ENCODE measurements at places on chromosomes 12 and 14.

GRCh38 chr14:23608454-23608853 lies 27.7 kb upstream of the DHRS2 start:
- no peak for DNase-seq

DNA sequence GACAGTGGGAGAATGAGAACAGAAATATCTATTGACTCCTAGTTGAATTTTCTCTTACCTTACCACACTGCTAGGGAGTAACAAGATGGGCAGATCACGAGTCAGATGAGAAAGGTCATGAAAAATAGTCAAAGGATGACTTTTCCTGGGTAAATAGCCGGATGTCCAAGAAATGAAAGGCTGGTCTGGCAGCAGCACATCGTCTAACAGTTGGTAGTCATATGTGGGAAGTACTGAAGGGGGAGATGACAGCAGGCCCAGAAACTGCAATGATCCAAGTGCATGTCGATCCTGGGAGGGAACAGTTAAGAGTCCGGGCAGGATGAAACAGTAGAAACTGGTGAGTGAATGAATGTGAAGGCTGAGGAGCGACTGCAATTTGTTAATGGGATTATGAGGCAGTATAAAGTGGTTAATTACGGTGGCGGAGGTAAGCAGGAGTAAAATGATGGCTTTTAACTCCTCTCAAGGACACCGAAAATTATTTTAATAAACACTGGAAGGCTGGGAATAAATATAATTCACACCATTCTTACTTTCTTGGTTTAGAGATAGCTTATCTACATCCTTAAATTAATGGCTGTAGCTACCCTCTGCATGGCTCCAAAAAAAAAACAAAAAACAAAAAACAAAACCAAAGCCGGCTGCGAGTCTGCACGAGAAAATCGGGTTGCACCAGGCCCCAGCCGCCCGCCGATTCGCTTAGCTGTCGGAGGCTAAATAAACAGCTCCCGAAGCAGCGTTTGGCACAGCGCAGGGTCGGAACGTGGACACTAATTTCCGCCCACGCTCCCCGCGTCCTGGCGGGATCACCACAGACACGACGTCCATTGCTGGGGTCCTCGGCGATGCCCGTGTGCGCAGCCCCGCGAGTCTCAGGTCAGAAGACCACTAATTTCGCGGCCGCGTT lies 1.0 kb upstream of the ERC1 start:
- peak; percentile 59 for DNase-seq

- DNase-seq = peak; percentile 14
Measured at GRCh38 chr12:88052686-88053085, 23.5 kb upstream of the C12orf50 start.

DNA sequence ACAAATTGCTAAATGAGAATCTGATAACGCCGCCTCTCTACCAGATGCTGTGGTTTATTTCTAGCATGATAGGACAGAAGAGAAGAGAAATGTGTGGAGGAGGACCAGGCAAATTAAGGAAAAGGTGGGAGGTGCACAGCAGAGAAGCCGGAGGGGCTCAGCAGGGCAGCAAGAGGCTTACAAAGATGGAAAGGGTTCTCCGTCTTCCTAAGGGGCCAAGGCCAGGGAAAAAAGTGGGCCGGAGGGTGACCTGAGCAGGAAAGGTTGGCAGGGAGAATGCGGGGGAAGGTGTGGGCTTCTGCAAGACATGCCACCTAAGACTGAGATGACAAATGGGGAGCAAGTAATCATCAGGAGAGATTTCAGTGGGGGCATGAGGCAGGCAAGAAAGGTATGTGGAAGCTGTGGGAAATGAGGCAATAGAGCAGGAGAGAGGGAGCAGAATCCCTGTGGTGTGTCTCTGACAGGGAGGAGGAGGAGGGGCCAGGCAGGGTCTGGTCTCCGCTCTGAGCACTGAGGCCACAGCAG lies 18.7 kb downstream of the MANSC1 start:
- peak; percentile 36 for DNase-seq

DNA sequence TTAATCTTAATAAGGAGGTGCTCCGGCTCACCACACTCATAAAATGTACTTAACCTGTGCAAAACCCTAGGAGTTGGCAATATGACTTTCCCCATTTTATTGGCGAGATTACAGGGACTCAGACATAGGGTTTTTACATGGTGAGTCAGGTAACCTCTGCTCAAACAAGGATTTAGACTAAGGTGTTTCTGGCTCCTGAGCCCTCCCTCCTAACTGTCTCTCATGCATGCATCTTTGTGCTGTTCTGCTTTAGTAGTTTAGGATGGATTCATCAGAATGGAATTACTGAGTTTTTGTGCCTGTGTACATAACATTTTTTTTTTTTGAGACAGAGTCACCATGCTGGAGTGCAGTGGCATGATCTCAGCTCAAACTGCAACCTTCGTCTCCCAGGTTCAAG lies 993.3 kb upstream of the TMEM132C start:
- DNase-seq = no peak

- DNase-seq = no peak
Measured at GRCh38 chr14:85390236-85390635, 139.7 kb upstream of the FLRT2 start.

- DNase-seq = peak; percentile 10
Measured at GRCh38 chr14:68283378-68284123, 464.0 kb downstream of the RAD51B start.
